ENCODE measurements at places on chromosomes 3 and 15.

DNA sequence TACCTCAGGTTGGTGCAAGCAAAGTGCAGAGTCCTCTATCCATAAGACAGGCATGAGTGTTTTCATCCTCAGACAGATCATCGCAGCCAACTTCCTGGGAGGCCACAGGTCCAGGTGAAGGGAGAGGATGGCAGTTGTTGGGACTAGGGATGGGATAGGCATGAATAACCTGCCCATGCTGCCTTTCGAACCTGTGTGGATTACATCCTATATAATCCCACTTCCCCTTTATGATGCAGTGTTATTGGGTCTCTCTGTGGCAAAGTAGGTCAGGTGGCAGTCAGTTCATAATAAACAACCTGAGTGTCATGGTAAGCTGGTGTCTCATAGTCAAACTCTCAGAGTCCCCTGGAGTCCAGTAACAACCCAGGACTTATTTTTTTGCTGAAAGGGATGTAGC, 40.4 kb downstream of the CCR3 start:
- no peak for DNase-seq

GRCh38 chr15:31447931-31448634, 121.4 kb downstream of the KLF13 start:
- DNase-seq: no peak

DNA sequence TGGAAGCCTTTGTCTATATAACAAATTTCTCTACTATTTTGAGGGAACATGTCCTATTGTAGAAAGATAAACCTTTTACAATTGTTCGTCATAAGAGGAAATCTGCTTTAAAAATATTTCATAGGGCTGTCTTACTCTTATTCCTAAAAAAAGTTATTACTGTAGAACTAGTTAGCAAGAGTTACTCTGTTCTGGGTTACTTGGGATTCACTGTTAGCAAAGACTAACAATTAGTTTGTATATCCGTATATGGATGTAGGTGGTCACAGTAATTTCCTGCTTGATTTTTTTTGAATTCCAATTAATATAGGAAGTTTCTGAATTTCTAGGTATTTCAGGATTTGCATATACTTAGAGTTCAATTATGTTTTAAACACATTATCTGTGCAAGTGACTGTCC, 413.5 kb downstream of the RBMS3 start:
- DNase-seq: no peak

DNA sequence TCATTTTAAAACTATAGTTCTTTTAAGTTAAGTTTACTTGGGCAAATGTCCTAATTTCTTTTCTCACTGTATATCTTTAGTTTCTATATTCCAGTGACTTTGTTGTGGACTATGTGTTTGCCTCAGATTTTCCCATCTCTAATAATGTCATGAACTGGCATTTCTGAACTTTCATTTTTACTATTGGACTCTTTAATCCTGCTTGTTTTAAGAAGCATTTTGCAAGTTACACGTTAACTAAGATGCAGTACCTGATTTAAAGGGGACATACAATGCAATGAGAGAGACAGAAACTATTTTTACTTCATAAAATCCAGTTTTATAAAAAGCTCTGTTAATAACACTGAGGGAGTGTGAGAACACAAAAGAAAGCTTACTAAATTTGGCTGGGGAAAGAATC, 58.6 kb upstream of the PHLDB2 start:
- no peak for DNase-seq
